ENCODE measurements at places on chromosomes 6 and 20. TPM values are rescaled to one million over a fixed set of nuclear protein-coding genes. Genes with fewer than 3 reads are reported as not detected.

- no peaks in the 10 kb centered on the region for H3K4me1 ChIP-seq
- H3K27ac ChIP-seq: no peak overlapping the region
- H3K4me3 ChIP-seq: no peak overlapping the region
Measured at GRCh38 chr6:29504961-29505360, 17.2 kb upstream of the MAS1L start.

Gene CLVS2
- total RNA-seq: not detected

Gene BEND6
- total RNA-seq: 1.3 TPM

Gene KCNB1
- total RNA-seq: 0.35 TPM

- no peak overlapping the region for H3K27ac ChIP-seq
- no peaks in the 10 kb centered on the region for H3K27me3 ChIP-seq
- peaks cover 8% of the 10 kb centered on the region for H3K4me1 ChIP-seq
- H3K36me3 ChIP-seq: no peaks in the 10 kb centered on the region
- DNase-seq: no peak
- no peak overlapping the region for H3K4me3 ChIP-seq
Measured at GRCh38 chr20:34680586-34681175, 3.8 kb upstream of the PIGU start.

- no peaks in the 10 kb centered on the region for H3K36me3 ChIP-seq
- no peak overlapping the region for H3K27ac ChIP-seq
- H3K4me3 ChIP-seq: no peak overlapping the region
Measured at GRCh38 chr6:56148488-56149186, 98.7 kb downstream of the COL21A1 start.

Gene WFDC10B
- not detected for total RNA-seq

Gene ZNF311
- total RNA-seq: 0.40 TPM

Gene SYNE1
- 16.7 TPM for total RNA-seq

DNA sequence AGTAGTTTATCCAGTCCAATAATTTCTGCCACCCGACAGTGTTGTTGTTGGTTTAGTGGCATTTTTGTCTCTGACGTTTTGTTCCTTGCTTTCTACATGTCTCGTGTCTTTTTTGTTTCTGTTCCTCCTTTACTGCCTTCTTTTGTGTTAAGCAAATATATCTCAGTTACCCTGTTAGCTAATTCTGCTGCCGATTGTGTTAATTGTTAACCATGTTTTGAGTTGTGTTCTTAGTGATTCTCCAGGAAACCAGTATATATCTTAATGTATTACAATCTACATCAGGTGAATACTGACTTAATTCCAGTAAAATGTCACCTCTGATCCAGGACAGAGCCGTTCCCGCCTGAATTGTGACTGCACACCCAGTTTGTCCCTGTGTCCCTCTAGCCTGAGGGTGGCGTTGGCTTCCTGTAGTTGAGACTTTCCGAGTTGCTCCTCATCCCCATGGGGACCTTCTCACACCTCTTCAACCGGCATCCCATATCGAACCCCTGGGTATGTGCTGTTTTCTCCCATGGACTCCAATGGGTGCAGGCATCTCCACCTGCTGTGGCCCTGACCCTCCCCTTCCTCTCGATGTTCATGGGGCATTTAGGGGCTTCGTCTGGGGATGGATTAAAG, 35.8 kb upstream of the BHLHE23 start:
- H3K4me3 ChIP-seq: no peak overlapping the region
- H3K4me1 ChIP-seq: no peaks in the 10 kb centered on the region
- no peak overlapping the region for H3K27ac ChIP-seq
- H3K27me3 ChIP-seq: peaks cover 83% of the 10 kb centered on the region
- no peak for DNase-seq
- no peaks in the 10 kb centered on the region for H3K36me3 ChIP-seq

DNA sequence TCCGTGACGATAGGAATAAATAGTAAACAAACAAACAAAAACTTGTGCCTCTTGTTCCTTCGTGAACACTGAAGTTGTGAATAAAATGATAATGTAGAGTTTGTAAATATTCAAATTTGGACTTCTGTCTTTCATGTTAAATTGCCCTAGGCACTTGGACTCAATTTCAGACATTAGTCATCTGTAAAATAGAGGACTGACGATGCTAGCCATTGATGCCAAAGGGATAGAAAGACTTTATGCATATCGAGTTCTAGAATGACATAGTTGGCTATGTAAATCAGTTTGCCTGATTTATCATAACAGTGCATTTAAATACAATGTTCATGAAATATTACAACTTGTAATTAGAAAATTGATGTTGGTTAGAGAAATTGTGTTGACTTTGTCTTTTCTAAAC, 45.9 kb upstream of the FLRT3 start:
- no peaks in the 10 kb centered on the region for H3K27me3 ChIP-seq
- no peak overlapping the region for H3K4me3 ChIP-seq
- peaks cover 11% of the 10 kb centered on the region for H3K36me3 ChIP-seq
- H3K4me1 ChIP-seq: peaks cover 18% of the 10 kb centered on the region
- peak; percentile 66 for DNase-seq

Gene COL20A1
- total RNA-seq: not detected

DNA sequence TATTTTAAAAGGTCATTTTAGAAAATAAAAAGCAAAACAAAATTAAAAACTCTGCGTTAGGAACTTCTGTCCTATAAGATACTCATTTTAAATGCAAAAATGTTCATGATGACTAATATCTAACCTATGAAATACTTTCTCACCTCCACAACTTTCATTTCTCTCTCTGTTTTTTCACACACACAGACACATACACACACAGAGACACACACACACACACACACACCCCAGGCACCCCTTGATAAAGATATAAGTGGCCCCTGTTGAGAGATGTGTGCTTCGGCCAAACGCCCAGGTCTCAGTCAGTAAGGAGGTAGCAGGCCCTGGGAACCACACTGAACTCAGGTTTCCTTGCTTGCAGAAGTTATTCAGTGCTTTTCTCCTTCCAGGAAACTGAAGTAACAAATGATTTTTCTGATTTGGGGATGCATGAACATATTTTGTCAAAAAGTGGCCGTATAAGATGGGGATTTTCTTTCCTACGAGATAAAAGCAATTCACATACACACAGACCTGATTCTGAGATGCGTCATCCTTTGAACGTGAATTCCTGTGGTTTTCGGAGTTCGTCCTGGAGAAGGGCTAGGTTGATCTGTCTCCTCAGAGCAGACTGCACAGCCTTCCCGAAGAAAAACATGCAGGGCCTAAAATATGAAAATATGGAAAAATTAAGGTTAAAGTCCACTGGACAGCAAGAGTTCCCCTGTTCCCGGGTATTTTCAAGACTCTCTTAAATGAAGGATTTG, 306.8 kb upstream of the FOXQ1 start:
- no peaks in the 10 kb centered on the region for H3K4me1 ChIP-seq
- peaks cover 76% of the 10 kb centered on the region for H3K27me3 ChIP-seq
- no peaks in the 10 kb centered on the region for H3K36me3 ChIP-seq
- no peak overlapping the region for H3K4me3 ChIP-seq

- H3K4me1 ChIP-seq: peaks cover 23% of the 10 kb centered on the region
- H3K4me3 ChIP-seq: peak overlapping the region; percentile 83
- H3K27me3 ChIP-seq: no peaks in the 10 kb centered on the region
- H3K27ac ChIP-seq: peak overlapping the region; percentile 99
- DNase-seq: peak; percentile 73
Measured at GRCh38 chr6:73523434-73524123, 2.7 kb upstream of the EEF1A1 start.

- H3K36me3 ChIP-seq: no peaks in the 10 kb centered on the region
- no peaks in the 10 kb centered on the region for H3K4me1 ChIP-seq
- no peak overlapping the region for H3K27ac ChIP-seq
- no peak for DNase-seq
- no peak overlapping the region for H3K4me3 ChIP-seq
- no peaks in the 10 kb centered on the region for H3K27me3 ChIP-seq
Measured at GRCh38 chr6:67285770-67286495, 1349.1 kb upstream of the ADGRB3 start.

DNA sequence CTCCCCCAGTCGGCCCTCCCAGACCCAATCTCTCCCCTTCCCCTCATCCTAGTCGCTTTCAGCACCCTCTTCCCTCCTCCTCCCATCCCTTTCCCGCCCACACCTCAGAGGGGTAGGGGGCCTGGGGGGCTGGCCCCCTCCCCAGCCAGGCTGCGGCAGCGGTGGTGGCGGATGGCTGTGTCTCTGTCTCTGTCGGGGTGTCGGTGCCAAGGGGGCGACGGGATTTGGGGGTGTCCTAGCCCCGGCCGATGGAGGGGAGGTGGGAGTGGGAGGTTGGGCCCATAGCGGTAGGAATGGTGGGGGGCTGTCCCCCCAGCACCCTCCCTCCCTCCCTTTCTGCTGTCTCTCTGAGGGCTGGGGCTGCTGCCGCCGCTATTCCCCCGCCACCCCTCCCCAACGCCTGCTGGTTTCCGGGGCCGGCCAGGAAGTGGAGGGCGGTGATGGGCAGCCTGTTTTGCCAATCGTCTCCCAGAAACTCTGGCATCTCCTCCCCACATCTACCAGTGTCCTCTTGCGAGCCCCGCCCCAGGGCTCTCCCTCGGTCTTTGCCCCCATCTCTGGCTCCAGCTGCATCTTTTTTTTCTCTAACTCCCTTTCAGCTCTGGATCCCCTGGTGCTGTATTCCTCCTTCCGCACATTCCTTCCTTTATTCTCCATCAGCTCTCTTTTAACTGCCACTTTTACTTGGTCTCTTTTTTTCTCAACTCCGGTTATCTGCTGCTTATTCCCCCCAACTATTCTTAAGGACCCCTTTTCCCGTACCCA, at the start of gene AGPAT1:
Gene AGPAT1, minus strand, starts transcription at position 374 of the 765 bp plus-strand sequence. CDS start 4,588 bp downstream, outside the sequence.
- H3K27ac ChIP-seq: peak within 1 kb of the TSS; percentile 83
- DNase-seq: peak; percentile 94
- peak within 1 kb of the TSS; percentile 94 for H3K4me3 ChIP-seq
- no peaks in the 10 kb centered on the region for H3K27me3 ChIP-seq

Gene GATA5
- total RNA-seq: 0.46 TPM

Gene NCOA6
- total RNA-seq: 10.2 TPM

Gene LRRC1
- 18.1 TPM for total RNA-seq

DNA sequence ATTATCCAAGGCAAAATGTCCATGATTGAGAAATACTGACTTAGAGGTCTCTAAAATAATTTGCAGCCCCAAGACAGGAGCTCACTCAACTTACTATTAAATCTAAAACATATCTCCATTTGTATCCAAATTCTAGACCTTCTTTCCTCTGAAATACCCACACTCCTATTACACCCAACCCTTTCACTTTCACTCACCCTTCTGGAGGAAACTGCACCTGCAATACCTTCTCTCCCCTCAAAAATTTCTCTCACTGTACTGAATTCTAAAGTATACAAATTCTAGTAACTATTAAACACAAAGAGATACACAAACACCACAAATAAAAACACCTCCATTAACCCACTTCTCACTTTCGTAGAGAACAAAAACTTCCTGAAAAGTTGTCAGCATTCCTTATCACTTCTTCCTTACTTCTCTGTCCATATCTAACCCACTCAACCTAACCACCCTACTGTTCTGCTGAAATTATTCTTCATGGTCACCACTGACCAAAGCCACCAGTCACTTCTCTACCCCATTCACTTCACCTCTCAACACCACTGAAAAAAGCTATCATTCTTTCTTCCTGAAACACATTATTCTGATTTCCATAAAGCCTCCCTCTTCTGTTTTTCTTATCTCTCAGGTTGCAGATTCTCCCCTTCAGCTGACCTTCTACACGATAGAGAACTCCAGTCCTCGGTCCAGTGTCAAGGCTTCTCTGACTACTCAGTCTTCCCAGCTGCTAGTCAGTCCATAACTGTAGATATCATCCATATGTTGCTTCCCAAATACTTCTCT, 12.0 kb downstream of the LMBRD1 start:
- no peaks in the 10 kb centered on the region for H3K36me3 ChIP-seq
- no peak overlapping the region for H3K4me3 ChIP-seq
- peaks cover 14% of the 10 kb centered on the region for H3K4me1 ChIP-seq
- H3K27me3 ChIP-seq: no peaks in the 10 kb centered on the region

Gene NR2E1
- total RNA-seq: not detected

DNA sequence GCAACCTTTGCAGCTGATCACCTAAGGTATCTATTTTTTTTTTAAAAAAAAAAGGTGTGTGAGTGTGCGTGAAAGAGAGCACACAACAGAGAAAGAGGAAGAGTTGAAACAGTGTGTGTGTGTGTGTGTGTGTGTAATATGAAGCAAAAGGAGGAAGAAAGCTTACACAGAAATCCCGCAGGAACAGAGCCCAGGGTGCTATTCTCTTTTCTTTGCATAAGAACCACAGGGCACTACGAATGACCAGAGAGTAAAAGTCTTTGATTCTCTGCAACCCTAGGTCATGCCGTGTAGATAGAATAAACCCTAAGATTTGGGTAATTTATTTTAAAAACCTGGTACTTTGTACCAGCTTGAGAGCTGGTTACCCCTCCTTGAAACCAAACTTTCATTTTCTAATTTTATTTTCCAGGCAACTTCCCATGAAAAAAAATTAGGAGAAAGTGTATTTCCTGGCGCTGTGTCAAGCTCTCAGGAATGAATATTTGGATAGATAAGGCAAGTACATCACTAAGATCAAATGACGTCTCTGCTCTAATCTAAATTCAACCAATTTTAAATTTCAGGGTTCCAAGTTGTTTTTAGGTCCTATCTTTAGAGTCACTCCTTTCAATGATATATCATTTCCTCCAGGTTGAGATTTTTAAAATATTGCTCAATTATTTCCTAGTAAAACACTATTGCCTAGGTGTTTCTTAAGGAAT, 47.9 kb upstream of the ID4 start:
- H3K36me3 ChIP-seq: no peaks in the 10 kb centered on the region
- no peaks in the 10 kb centered on the region for H3K27me3 ChIP-seq
- H3K4me1 ChIP-seq: peaks cover 3% of the 10 kb centered on the region

DNA sequence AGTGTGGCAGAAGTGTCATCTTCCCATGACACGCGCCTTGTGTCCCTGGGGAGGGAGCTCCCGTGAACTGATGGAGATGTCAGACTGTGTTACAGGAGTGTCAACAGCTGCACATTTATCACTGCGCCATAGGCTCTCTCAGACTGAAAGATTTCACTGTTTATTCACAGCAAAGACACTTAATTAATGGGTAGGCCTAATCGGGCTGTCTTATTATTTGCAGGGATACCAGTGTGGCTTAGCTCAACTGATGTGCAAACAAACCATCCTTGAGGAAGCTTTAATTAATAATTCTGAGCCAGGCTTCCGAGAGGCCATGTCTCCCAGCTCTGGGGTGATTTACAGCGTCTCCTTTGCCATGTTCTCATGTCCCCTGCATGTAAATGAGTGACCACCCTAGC, 771.0 kb downstream of the QKI start:
- no peak overlapping the region for H3K27ac ChIP-seq
- DNase-seq: no peak
- no peaks in the 10 kb centered on the region for H3K4me1 ChIP-seq
- H3K27me3 ChIP-seq: no peaks in the 10 kb centered on the region
- H3K36me3 ChIP-seq: no peaks in the 10 kb centered on the region
- H3K4me3 ChIP-seq: no peak overlapping the region

Gene ZSCAN23
- total RNA-seq: 3.4 TPM
